HuH-7.5 (cell line): ENCODE measurements at places on chromosomes 7 and 10.

DNA sequence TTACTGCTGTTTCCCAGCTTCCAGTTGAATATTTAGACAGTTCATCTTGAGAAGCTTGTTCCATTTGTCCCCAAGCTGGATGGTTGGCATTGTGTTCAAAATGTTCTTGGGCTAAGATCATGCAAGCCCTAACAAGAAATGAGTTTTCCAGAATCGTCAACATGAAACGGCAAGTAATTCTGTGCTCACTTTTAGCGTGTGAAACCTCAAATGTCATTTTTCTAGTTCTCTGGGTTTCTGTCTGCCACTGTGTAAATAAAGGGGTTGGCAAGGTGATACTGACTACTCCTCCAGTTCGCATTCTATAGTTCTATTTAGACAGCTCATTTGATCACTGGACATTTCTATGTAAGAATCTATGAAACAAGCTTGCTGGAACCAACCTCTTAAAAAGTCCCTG is 194.0 kb downstream of the AHR start:
- DNase-seq, result no peak

- no peak for DNase-seq
Observed at GRCh38 chr7:137925754-137926153, 76.1 kb downstream of the CREB3L2 start.

DNA sequence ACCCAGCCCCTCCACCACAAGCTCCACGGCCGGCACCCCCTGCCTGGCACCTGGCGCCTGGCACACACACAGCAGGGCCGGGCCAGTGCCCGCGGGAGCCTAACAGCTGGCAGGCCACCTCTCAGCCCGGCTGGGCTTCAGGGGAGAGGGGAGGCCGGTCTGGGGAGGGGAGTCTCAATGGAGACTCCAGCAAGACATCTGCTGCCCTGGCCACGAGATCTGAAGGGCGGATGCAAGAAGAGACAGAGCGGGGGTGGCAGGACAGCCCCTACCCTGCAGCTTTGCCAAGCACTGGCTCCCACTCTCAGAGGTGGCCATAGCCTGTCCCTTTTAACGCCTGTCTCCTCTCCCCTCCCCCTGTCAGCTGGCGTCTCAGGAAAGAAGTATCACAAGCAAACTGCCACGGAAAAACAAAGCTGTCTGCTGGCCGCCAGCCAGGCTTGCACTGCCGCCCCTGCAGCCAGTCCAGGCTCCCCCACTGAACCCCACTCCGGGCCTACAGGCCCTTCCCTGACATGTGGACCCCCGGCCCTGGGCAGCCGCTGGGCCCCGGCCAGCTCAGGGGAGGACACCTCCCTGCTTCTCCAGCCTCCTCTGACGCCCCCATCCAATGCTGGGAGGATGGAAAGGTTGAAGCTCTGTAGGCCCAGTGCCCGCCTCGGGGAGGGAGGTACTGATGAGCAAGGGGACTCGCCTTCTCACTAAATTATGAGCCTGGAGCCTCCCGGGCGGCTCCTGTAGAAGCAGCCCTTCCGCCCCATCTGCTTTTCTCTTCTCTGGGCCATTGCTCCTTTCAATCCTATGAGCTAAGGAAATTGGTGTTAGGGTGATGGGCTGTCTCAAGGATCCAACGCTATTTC is 178.4 kb downstream of the ARHGAP12 start:
- no peak for DNase-seq

- no peak for DNase-seq
Observed at GRCh38 chr10:73086816-73087215, 9.8 kb downstream of the P4HA1 start.

DNA sequence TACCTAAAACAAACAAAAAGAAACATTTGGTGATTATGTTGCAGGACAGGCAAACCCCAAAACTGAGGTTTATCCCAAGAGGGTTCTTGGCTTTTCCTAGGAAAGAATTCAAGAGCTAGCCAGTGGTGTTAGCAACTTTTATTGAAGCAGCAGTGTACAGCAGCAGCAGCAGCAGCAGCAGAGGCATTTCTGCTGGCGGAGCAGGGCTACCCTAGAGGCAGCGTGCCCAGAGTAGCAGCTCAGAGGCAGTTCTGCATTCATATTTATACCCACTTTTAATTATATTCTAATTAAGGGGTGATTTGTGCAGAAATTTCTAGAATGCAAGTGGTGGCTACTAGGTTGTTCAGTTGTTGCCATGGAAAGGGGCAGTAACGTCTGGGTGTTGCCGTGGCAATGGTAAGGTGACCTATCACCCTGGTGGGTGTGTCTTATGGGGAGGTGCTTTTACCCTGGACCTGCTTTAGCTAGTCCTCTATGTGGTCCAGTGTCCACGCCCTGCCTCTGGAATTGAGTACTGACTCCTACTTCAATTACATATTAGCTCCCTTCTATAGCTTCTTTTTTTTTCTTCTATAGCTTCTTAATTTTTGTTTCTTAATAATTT is 53.9 kb downstream of the VCL start:
- no peak for DNase-seq

DNA sequence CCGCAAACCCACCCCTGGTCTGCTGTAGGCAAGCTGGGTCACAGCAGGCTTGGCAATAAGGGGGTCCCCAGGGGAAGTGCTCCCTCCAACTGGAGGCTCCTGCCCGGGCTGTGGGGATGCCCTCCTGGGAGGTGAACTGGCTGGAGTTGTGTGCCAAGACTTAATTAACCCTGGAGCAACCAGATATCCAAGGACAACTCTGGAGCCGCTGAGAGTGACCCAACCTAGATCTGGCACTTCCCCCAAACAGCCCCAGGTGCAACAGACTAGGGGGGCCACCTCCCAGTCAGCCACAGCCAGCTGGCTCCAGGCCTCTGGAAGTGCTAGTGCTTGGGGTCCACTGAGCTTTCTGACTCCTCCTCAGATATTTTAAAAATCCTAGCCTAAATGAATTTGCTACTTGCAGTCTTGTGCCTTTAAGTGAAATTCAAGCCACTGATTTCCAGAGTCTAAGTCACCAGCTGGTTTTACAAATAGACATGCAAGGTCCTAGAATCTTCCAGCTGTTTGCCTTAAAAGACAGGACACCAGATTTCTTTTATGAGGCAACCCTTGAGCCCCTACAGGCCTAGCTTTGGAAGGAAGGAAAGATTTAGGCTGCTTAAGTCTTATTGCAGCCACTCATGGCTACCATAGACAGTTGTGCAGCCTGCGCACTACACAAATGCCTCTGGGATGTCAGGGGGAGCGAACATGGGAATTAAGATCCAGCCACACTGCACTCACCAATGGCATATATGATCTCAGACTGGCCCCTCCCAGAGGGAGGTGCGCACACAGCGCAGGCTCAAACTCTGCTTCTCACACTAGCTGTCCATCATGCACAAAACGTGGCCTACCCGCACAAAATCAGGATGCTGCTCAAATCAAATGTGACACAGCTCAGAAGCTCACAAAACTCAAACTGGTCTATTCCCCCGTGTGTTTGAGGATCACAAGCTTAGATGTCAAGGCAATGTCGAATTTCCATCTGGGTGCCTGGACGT is 42.6 kb upstream of the MYL10 start:
- DNase-seq, result no peak

GRCh38 chr10:22617051-22617450 is 97.3 kb downstream of the PIP4K2A start:
- no peak for DNase-seq

DNA sequence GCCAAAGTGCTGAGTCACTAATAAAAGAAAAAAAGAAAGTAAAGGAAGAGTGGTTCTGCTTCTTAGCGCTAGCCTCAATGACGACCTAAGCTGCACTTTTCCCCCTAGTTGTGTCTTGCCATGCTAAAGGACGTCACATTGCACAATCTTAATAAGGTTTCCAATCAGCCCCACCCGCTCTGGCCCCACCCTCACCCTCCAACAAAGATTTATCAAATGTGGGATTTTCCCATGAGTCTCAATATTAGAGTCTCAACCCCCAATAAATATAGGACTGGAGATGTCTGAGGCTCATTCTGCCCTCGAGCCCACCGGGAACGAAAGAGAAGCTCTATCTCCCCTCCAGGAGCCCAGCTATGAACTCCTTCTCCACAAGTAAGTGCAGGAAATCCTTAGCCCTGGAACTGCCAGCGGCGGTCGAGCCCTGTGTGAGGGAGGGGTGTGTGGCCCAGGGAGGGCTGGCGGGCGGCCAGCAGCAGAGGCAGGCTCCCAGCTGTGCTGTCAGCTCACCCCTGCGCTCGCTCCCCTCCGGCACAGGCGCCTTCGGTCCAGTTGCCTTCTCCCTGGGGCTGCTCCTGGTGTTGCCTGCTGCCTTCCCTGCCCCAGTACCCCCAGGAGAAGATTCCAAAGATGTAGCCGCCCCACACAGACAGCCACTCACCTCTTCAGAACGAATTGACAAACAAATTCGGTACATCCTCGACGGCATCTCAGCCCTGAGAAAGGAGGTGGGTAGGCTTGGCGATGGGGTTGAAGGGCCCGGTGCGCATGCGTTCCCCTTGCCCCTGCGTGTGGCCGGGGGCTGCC is at the start of gene IL6:
Gene IL6, plus strand, starts transcription at position 294 of the 807 bp plus-strand sequence. Its CDS starts 63 bp downstream, at position 357.
- no peak for DNase-seq

GRCh38 chr10:48555310-48556042 is 49.4 kb downstream of the ARHGAP22 start:
- DNase-seq, result no peak

GRCh38 chr7:158252837-158253669 is 334.6 kb downstream of the PTPRN2 start:
- no peak for DNase-seq

DNA sequence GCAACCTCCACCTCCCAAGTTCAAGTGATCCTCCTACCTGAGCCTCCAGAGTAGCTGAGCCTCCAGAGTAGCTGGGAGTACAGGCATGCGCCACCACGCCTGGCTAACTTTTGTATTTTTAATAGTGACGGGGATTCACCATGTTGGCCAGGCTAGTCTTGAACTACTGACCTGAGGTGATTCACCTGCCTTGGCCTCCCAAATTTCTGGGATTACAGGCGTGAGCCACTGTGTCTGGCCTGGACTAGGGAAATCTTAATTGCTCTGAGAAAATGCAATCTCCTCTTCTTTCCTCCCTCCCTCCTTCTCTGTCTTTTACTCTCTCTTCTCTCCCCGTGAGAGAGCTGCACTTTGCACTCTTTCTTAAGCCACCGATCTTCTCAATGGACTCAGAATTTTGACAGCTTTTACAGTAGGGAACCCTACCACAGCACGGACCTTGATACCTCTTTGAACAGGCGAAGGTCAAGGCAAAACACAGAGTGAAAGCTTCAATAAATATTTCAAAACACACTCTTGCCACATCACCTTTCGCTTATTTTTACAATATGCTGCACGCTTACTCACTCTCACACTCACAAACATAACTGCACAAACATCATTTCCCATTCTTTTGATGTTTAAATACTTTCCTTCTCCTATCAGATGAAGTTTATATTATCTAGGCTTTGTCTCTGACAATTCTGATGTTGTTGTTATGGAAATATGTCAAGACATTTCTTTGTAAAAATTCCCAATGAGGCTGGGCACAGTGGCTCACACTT is 173.4 kb upstream of the NRP1 start:
- no peak for DNase-seq

DNA sequence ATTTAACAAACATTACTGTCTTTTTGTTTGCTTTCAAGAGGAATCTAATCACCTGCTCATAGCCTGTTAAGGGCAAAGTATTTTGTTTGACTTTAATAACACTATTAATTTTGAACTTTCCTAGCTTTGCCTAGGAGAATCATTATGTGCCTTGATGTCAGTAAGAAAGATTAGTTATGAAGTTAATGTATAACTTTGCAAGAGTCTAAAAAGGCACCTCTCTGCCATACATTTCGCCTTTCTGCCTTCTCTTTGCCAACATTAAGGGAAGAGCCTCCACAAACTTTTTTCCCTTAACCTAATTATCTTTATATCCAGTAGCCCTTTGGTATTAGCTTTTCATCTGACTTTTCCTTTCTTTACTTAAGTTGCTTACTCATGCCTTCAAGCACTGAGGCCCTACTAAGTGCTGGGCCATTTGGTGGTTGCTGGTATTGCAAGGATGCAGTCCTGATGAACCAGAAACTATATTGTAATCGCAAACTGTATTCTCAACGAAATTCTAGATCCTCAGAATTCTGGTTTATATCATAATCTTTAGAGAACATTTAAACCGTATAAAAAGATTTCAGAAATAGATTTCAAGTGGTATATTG is 108.5 kb downstream of the SND1 start:
- no peak for DNase-seq

GRCh38 chr7:84790882-84791281 is 396.0 kb downstream of the SEMA3D start:
- no peak for DNase-seq

GRCh38 chr10:92464364-92464763 is 109.5 kb downstream of the IDE start:
- DNase-seq, result no peak
